ENCODE measurements at places on chromosomes 7 and 10.
A peak's percentile ranks its signal among the peaks of the same experiment; 100 is the strongest.

DNA sequence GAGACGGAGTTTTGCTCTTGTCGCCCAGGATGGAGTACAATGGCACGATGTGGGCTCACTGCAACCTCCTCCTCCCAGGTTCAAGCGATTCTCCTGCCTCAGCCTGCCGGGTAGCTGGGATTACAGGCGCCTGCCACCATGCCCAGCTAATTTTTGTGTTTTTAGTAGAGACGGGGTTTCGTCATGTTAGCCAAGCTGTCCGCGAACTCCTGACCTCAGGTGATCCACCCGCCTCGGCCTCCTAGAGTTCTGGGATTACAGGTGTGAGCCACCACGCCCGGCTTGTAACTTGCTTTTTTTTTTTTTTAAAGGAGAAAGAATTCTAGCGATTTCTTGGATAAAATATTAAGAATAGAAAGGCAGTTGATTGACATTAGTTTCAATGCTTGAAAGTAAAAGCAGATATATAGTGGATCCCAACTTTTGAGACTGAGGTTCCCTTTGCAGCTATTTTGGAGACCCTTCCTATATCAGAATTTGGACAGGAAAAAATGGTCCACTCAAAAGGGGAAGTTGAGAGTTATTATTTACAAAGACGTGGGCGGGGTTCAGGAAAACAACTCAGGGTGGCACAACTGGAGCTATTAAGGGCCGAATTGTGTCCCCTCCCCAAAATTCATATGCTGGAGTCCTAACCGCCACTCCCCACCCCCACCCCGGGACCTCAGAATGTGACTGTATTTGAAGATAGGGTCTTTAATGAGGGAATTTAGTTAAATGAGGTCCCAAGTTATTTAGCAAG lies 1.3 kb upstream of the ERCC6 start:
- DNase-seq, result no peak

DNA sequence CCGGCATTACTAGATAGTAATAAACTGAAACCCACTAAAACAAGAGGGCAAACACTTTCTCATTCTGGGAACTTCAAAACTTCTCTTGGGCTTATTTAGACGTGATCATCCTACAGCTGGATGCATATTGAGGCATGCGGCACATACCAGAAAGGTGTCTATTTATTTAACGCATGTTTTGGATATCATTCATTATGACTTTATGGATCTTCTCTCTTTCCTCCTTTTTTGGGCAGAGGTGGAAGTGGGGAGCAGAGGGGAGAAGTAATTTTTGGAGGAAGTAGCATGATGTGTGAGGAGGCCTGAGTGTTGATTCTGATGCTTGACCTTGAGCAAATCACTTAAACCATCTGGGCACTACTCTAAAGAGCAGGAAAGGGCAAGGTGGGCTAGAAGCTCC lies 270.6 kb downstream of the TRIL start:
- no peak for DNase-seq

GRCh38 chr10:133378251-133379096 lies 588 bp upstream of the PAOX start:
- peak; percentile 79 for DNase-seq

DNA sequence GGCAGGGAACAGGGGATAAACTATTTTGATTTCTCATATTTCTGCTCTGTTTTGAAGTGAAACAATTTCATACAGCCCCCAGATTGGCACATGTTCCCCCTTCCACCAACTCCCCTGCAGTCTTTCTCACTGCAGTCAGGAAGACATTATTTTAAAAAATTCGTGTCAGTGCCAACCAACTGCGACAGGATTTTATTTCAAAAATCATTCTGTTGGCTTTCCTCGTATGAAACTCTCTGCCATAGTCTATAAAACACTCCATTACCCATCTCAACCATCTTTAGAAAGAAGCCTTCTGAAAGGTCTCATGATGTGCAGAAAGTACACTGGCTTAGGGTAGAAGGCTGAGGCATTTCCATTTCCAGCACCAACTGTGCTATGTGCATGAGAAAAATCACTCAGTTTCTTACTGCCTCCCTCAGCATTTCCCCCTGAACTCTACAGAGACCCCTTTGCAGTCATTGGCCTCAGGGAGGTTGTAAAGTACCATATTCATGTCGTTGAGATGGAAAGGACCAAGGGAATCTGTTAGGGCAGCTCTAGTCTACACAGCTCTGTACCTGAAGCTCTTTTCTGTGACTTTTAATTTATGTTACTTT lies 46.9 kb downstream of the STEAP1B start:
- no peak for DNase-seq

DNA sequence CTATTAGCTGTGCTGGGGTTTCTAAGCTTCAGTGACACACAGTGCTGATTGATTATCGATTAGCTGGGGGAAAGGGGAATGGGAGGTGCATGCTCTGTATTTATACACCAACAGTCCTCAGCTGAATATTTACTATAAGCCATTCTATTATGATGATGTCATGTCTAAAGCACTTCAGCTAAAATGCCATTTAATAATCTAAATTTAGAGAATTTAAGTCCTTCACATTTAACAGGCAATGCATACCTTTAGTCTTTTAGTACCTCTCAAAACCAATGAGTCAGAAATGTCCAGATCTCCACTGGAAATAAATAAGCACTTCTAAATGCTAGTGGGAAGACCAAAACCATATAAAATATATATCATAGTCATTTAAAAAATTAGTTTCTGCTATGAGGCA lies 24.6 kb downstream of the RPP38 start:
- no peak for DNase-seq

DNA sequence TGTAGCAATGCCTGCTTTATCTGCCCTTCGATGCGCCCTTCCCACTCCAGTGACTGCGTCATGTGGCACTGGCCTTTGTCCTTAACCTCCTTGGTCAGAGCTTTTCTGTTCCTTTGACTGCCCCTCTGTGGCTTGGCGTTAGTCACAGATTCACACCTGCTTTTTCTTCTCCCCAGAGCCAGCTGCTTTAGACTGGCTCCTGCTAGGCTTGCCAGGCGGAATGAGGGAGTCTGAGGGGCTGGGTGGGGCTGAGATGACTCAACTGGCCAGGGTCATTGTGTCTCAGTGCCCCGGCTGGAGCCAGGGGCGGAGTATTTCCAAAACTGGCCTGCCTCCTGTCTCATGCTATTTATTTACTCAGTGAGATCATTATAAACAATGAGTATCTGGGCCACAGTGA lies 194.1 kb downstream of the EMX2 start:
- no peak for DNase-seq

DNA sequence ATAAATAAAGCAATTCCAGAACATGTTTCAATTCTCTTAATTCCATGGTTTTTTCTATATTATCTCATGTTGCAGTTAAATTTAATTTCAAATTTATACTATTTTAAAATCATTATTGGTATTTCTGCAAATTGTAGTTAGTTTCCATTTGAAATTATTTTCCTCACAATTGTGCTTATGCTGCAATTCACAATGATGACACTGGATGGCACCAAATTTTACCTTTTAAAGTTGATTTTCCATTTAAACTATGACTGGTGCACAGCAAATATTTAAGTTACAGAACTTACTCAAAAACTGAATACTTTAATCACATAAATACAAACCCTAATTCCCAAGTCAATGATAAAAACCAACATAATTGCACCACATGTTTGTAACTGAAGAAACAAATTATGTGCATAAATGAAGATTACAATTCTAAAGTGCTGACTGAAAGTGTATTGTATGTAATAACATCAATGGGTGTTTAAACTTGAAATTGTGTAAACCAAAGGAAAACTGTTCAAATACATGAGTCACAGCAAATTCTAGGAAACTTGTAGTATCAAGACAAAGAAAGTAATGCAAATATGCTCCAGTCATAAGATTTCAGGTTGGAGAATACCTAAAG lies 75.3 kb upstream of the AASS start:
- peak; percentile 38 for DNase-seq

GRCh38 chr10:35392482-35393228 lies 56.3 kb downstream of the CCNY start:
- no peak for DNase-seq

DNA sequence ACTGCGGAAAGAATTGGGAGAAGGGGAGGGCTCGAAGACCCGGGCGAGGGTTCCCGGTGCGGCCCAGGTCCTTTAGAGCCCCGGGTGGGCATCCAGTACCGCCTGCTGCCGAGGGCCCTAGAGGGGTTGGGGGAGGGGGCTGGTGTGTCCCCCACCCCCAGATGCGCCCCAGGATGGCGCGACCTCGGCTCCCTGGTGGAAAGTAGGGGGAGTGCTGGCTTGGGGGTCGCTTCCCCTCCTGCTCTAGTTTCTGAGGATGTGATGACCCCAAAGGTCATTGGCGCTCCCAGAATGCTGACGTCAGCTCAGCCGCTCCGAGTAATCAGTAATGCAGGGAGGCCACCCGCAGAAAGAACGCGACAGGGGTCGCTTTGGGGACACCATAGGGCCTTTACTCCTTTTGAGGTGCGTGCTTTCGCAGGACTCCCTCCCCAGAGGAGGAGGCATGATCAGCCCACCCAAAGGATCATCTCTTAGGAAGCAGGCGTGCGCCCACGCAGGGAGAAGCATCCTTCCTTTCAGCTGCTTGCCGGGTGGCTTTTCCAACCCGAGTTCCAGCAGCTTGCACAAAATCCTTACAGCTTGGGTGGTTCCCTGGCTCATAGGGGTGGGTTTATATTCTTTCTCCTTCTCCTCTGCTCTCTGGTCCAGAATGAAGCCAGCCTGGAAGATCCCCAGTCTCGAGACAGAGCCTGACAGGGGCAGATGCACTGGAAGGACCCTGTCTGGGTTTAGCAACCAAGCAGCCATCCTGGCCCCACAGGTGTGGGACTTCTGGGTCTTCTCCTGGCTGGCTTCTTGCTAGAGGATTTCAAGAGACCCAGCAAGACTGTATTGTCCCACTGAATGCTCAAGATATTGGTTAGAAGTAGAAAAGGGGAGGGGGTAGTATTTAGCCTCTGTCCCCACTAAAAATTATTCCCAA lies 1.3 kb upstream of the PRKAG2 start:
- no peak for DNase-seq

Measured in midbrain (tissue), 1 donor.